Natural killer cell (primary cell): ENCODE measurements at places on chromosomes 7 and 10.

DNA sequence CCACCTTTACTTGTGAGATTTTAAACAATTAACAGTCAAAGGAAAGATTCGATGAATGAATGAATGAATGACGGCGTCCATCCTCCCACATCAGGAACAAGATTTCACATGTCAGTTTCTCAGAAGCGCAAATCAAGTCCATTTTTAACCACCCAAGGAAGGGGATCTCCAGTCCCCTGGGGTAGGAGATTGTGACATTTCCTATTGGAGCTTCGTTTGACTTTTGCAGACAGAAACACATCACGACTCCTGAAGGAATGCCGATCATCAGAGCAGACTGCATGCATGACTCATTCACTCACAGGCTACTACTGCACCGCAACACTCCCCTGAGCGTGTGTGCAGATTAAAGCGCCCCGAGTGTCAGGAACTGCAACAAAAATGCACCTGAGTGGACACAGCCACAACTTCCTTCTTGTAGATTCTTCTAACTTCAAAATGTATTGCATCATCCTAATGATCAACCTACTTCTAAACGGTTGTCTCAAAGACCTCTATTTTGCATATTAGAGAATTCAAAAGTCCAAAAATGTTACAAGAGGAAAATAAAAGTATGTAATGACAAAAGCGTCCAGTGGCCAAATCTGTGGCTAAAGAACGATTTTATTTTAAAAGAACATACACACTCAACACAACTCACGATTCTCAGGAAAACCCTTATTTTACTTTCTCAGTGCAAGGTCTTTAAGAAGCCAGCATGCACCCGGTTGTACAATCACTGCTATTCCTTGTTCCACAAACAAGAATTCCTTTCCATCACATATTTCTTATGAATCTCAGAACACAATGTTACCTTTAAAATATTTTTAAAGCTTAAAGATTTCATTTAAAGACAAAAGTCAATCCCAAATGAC is 172.6 kb downstream of the FAM107B start:
- DNase-seq: peak; percentile 79

GRCh38 chr10:92387289-92387940 is 96.4 kb downstream of the MARCHF5 start:
- no peak for DNase-seq

DNA sequence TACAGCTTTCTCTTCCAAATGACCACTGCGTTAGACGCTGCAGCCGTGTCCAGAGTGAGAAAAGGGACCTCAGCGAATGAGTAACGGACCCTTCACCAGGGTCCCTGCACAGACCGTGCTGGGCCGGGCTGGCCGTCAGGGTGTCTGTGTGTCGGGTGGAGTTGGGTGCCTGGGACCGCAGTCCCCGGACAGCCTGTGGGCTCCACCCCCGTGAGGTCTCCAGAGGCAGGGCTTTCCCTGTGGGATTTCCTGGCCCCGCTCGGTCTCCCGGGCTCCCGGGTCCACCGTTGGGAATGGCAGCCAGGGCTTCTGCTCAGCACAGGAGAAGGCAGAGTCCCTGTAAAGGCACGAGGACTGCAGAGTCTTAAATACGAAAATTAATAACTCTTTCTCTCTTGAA is 509.7 kb downstream of the TCERG1L start:
- DNase-seq: no peak

DNA sequence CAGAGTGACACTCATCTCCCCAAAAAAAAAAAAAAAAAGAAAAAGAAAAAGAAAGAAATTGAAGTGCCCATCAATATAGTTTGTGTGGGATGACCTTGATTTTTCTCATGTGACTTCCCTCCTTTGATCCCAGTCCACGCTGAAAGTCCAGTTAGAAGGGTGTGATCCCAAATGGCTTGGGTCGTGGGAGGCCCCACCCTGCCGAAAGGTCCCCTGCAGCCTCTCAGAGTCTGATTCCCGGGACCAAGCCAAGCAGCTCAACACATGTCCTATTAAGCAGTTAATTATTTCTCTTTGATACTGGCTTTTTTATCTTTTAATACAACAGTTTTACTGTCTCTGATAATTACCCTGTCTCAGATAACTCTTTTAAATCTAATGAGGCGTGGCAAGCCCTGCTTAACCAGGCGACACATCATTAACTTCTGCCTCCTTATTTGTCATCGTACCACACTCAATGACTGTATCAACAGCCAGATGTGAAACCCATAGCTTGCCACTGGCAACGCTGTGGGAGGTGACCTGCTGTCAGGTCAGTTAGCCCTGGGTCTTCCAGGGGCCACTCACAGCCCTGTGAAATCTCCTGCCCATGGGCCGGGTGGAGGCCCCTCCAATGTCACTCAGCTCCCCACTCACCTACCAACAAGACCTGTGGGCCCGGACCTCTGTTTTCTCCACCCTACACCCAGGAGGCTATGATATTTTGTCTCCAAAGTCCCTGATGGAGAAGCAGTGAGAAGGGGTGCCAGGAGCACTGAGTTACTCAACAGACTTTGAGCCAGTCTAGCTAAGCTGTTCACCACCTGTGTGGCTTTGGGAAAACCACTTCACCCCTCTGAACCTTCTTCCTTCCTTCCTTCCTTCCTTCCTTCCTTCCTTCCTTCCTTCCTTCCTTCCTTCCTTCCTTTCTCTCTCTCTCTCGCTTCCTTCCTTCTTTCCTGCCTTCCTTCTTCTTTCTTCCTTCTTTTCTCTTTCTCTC is 110.0 kb upstream of the SFMBT2 start:
- DNase-seq: no peak

GRCh38 chr7:54338319-54338718 is 203.9 kb upstream of the VSTM2A start:
- no peak for DNase-seq

- DNase-seq: no peak
These were observed 202.8 kb downstream of the BAMBI start for GRCh38 chr10:28879875-28880682.

DNA sequence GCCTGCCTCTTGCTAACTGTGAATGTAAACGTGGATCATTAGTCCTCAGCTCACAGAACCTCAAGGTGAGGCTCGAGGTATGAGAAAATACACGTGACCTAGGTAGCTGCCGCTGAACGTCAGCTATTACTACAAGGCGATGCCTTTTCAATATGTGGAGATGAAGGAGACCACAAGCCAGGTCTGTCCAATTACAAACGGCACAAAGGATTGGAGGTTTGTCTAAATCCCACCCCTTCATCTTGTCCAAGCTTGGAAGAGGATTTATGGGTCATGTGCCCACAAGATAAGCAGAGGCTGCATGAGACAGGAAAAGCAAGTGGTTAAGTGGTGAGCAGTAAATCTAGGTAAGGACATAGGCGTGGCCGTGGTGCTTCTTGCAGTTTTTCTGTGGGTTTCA is 3.4 kb downstream of the H2BK1 start:
- DNase-seq: peak; percentile 69

GRCh38 chr10:90998733-90999511 is 78.0 kb upstream of the ANKRD1 start:
- no peak for DNase-seq

GRCh38 chr10:79320820-79321493 is 26.3 kb upstream of the PPIF start:
- DNase-seq: peak; percentile 23

- DNase-seq: no peak
These were observed 121.6 kb downstream of the C10orf105 start for GRCh38 chr10:71597821-71598498.

- no peak for DNase-seq
These were observed 75.9 kb downstream of the OAT start for GRCh38 chr10:124342821-124343170.

- peak; percentile 5 for DNase-seq
These were observed 50.9 kb upstream of the ANTXRL start for GRCh38 chr10:46235705-46236545.
